ENCODE measurements at places on chromosomes 13 and 19.

- DNase-seq: peak; percentile 31
These were observed 93.8 kb upstream of the CACNA1A start for GRCh38 chr19:13600091-13600490.

- peak; percentile 22 for DNase-seq
These were observed 50.6 kb downstream of the MYO16 start for GRCh38 chr13:108680011-108680410.

DNA sequence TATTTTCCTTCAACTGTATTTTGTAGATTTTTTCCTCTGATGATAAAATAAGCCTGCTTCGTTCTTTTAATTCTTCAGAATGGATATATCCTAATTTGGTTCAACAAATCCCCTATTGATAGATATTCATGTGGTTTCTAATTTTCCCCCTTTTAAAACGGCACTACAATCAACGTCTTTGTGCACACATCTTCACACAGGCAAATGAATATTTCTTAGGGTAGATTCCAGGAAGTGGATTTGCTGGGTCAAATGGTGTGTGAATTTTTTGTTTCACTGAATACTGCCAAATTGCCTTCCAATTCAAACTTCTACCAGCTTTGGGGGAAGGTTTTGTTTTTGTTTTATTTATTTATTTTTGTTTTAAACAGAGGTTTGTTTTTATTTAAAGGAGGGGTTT, 287.2 kb downstream of the FOXO1 start:
- no peak for DNase-seq

GRCh38 chr19:50205681-50206138, 2.3 kb downstream of the MYH14 start:
- peak; percentile 42 for DNase-seq

DNA sequence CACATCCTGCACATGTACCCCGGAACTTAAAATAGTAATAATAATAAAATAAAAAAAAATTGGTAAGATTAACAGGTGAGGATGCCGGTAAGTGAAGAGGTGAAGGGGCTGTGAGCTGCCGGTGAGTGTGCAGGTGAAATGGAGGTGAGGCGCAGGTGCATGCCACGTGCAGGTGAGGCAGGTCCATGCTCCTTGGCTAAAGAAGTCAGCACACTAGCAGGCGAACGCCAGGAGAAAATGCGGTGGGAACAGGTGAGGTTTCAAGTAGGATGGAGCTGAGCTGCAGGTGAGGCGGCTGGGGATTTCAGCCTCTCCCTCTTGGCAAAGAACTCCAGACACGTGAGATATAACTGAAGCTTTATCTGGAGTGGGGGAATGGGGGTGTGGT, 7.5 kb upstream of the TNFSF14 start:
- DNase-seq: no peak

All from NCI-H345 (cell line).